ENCODE measurements at places on chromosomes 7 and 10. TPM values are rescaled to one million over a fixed set of nuclear protein-coding genes. Genes with fewer than 3 reads are reported as not detected.

- ATAC-seq = no peak
Observed at GRCh38 chr10:9957351-9957750, 1060.3 kb upstream of the CELF2 start.

The SUN3 gene
- not detected for total RNA-seq

DNA sequence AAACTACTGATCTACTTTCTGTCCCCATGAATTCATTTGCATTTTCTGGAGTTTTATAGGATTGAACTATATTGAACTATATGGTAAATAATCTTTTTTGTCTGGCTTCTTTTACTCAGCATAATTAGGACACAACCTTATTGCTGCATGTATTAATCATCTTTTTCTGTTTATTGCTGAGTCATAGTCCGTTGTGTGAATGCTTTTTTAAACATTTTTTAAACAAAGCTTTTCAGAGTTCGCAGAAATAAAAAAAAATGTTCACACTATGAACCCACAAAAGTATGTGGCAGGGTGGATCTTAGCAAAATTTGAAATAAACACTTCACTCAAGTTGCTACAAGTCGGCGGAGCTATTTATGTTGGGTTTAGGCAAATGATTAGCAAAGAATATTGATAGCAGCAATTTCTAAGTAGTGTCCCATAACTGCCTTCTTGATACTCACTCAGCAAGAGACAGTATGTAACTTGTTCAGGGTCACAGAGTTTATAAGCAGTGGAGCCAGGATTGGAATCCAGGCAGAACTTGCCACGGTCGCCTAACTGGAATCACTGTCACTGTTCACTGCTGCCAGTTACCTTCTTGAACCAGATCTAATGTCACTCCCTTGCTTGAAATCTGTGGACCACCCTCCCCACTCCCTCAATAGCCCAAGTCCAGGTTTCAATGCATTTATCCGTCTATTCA is 5.6 kb downstream of the CH25H start:
- ATAC-seq = peak; percentile 38

The PDZD7 gene
- total RNA-seq = 0.04 TPM

The MYOZ1 gene
- total RNA-seq = 0.44 TPM

- no peak for ATAC-seq
Observed at GRCh38 chr7:129067943-129068548, 13.1 kb upstream of the TNPO3 start.

- ATAC-seq = no peak
Observed at GRCh38 chr10:113648478-113648877, 15.4 kb downstream of the NRAP start.

The RELN gene
- 0.52 TPM for total RNA-seq

DNA sequence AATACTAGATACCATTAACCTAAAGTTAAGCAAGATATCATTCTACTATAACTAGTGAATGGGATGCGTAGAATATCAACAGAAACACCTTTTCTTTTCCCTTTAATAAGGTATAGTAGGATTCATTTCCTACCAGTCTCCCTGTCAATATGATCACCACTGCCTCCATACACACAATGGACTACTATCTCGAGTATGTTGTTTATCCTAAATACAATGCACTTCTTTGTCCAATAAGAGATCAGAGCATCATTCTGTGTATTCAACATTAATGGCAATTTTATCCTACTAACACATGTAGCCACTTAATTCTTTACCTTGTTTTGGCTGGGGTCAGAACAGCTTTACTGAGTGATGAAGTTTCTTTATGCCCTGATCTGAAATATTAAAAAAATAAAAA is 276.3 kb downstream of the TFEC start:
- no peak for ATAC-seq

GRCh38 chr7:123864012-123864411 is 19.0 kb downstream of the HYAL4 start:
- no peak for ATAC-seq

- ATAC-seq = no peak
Observed at GRCh38 chr10:67280405-67280804, 354.6 kb downstream of the LRRTM3 start.

- ATAC-seq = no peak
Observed at GRCh38 chr7:24936121-24936824, 43.7 kb downstream of the OSBPL3 start.

- ATAC-seq = peak; percentile 33
Observed at GRCh38 chr10:79196470-79197461, 128.0 kb downstream of the ZMIZ1 start.

- peak; percentile 26 for ATAC-seq
Observed at GRCh38 chr7:151859111-151859947, 17.6 kb downstream of the PRKAG2 start.

The SMKR1 gene
- total RNA-seq = not detected

- no peak for ATAC-seq
Observed at GRCh38 chr7:112065758-112066157, 140.4 kb downstream of the DOCK4 start.

All from esophagus mucosa (tissue), 1 donor.